ENCODE measurements at places on chromosomes 6 and 20.

DNA sequence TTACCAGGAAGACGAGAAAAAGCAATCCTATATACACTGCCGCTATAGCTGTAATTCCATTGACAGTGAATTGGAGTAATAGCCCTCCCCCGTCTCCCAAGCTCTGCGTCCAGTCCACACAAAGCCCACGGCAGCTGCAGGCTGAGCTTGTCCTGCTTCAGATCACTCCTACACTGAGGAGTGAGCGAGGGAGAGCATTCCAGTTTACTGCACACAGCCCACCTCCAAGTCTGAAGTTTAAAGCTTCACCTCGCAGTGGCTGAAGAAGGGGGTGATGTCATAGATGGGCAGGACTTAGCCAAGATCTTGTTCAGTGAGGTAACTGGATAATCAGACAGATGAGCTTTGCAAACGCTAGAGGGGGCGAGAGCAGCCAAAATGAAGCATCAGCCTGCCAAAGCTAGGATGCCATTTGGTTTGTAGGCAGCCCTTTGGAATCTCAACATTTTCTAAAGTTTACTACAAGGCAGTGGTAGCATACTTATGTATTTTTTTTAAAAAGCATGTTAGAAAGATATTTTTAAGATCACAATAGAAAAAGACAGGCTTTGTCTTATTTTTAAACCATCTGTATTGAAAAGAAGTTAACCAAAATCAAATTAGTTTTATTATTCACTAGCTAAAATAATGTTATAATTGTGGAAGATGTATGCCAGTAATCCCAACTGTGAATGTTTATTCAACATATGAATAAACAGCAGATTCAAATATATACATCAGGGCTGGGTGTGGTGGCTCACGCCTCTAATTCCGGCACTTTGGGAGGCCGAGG is at the start of gene FLRT3:
Gene FLRT3, minus strand, starts transcription at position 213 of the 772 bp plus-strand sequence. CDS start 10,106 bp downstream, outside the sequence.
- peak; percentile 70 for DNase-seq

DNA sequence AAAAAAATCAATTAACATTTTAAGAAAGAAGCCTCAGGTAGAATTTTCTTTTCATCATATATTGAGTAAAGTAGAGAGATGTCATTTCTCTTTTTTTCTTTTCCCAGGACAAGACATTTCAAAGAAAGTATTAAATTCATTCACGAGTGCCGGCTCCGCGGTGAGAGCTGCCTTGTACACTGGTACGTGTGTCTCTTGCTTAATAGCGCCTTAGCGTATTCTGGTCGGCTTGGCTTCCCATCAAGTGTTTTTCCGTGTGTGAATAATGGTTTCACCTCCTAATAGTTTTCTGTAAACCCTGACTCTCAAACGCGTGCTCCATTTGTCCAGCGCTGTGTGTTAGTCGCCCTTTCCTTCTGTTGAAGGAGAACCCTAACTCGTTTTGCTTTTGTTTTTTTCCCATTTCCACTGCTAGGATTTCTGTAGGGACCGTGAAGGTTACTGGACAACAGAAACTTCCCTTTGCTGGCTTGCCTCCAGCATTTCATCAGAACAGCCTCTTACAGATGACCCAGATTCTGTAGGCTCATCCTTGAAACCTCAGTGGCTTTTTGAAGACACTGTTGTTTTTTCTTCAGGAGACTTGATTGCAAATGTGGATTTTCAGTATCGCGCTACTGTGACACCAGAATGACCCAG is 45.7 kb upstream of the IRF4 start:
- DNase-seq = no peak

DNA sequence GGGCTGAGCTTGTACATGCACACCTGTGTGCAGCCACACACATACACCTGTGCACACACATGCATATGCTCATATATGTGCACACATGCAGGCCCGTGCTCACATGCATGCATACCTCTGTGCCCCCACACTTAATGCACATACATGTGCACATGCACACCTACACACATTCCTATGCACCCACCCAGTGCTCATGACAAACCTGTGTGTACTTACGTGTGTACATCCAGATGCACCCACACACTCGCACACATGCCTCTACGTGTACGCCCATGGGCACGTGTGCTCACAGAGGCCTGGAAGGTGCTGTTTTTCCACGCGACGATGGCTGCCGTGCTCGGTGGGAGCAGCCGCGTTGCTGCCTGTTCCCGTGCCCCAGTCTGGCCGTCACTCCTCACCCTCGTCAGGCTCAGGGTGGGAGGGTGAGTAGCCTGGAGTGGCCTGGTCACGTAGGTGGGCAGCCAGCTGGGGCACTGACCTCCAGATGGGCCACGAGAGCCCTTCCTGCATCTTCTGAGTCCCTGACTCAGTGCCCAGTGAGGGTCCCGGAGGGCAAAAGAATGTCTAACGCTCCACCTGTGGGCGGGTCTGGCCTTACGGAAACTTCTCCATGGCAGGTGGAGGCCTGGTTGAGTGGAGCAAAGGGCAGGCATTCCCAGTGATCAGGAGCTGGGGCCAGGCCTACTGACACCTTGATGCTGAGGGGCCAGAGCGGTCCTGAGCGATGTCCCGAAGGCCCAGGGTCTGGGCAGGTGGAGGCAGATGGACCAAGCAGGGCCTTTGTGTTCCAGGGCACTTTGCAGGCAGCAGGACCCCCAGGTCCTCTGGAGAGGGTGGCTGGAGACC is 8.0 kb upstream of the GATA5 start:
- no peak for DNase-seq

GRCh38 chr6:119643876-119644275 is 294.3 kb upstream of the MAN1A1 start:
- peak; percentile 25 for DNase-seq

- DNase-seq = no peak
These were observed 38.6 kb downstream of the MYLK4 start for GRCh38 chr6:2712102-2712501.

DNA sequence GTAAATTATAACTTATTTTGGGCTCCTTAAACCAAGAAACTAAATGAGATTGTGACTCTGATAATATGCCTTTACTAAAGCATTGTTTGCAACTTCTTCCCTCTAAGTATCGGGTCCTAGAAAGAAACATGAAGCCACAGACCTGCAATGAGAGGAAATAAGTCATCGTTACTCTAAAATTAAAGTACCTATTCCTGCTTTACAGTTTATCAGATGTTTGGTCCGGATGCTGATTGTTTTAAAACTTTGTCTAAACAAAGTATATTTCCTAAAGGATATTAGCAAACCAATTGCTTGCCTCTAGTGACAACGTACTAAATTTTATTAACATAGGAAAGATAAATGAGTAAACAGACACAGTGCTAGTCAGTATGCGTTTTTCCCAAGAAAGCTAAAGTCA is 216.8 kb downstream of the GJA1 start:
- DNase-seq = no peak

DNA sequence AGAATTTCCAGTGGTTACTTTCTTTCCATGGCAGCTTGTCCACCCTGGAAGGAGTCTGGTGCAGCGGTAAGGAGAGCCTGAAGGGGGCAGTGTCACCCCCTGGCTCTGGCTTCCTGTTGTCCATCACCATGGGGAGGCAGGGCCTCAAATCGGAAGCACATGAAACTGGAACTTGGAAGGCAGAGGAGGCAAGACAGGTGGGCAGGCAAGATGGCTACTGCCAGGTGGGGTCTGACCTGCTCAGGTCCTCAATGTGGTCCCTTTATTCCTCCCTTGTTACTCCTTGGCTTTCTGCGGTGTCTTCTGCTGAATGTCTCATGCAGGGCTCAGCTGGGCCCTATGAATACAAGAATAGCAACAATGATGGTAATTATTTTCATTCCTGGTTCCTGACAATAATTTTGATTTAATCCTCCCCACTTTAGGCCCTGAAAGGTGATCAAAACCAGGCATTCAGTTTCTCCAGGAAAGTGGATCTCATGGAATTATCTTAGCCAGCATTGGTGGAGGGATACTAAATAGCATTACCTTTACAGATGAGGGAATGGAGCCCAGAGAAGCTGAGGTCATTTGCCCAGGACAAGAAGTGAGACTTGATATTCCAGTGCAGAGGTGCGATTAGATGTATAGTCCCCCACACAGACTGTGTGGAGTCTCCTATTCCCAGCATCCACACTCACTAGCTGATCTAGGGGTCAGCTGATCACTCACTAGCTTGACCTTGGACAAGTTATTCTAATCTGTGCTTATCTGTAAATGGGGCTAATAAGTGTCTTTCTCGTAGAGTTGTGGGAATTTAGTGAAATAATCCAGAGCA is 17.6 kb upstream of the SNAI1 start:
- DNase-seq = peak; percentile 25

DNA sequence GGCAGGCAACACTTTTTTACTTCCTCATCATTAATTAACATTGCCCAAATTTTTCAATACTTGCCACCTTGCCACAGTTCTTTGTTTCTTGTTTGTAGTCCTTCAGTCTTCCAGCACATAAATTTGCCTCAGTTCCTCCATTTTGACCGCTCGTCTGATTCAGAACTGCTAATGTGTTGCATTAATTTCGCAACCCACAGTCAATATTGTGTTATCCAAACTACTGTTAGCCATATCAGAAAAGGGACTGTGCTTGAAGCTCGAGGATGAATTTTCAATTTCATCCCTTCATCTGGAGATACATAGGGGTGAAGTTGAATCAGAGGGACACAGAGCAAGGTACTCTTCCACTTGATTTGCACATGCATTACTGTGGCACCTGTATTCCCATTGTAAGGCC is 421.5 kb downstream of the CDKAL1 start:
- DNase-seq = no peak

GRCh38 chr6:33425668-33426577 is 6.1 kb downstream of the SYNGAP1 start:
- DNase-seq = peak; percentile 70

DNA sequence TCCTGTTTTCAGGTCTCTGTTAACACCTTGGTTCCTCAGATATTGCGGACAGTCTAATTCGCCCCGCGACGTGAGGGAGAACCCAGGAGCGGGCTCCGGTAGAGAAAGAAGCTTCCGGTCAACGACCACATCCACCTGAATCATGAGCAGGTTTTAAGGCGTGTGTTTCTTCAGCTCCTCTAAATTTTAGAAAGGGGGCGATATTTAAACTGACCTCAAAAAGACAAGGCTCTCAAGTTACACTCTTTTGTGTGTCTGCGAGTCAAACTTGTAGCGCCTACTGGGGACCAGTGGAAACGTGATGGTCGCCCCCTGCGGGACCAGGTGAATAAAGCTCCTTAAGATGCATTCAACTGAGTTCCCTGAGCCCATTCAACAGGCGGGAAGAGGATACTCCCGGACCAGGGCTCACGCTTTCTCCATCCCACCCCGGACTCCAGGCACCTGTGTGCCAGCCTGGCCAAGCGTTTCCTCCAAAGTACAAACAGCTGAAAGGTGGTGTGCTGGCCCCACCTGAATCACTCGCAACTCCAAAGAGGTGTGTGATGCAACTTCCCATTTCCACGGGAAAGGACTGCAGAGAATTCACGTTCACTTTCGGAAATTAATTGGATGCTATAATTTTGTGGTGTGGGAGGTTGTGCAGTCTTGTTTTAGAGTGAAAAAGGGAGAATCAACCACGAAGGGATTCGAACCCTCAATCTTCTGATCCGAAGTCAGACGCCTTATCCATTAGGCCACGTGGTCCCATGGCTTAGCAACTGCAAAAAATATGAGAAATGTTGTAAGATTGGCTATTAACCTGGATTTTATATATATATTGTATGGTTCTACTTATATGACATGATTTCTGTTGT is 17.0 kb downstream of the GPX5 start:
- peak; percentile 80 for DNase-seq

DNA sequence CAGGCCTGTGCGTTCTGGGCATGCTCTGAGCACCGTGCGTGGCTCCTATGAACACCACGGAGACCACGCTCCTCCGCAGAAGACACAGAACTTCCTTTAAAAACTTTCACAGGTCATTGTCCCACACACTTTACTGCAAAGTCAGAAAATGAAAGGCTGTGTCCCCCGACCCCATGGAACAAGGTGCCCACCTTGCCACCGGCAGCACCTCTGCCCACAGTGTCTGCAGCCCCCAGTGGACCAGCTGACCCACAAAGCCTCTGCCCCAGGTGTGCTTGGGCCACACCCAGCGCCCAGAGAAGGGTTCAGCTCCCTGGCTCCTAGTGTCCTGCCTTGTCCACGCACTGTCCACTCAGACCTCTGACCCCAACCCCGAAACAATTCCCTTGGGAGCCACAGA is 8.7 kb downstream of the TAF4 start:
- DNase-seq = peak; percentile 51

DNA sequence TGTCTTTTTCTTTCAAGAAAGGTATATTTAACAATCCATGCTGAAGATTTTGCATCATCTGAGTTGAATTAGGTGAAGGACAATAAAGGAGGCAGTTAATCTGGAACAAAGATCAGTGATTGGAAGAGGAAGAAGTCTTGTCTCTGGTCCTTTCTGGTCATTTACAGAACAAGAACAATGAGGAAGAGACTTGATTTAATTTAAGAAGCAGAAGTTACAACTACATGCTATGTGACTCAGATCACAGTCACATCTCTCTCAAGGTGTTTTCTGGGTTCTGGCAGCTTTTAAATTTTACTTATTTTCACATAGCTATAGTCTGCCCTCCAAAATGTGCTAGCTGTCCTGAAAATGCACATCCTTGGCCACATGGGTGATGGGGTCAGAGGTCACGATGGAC is 53.5 kb upstream of the DEK start:
- DNase-seq = peak; percentile 16

DNA sequence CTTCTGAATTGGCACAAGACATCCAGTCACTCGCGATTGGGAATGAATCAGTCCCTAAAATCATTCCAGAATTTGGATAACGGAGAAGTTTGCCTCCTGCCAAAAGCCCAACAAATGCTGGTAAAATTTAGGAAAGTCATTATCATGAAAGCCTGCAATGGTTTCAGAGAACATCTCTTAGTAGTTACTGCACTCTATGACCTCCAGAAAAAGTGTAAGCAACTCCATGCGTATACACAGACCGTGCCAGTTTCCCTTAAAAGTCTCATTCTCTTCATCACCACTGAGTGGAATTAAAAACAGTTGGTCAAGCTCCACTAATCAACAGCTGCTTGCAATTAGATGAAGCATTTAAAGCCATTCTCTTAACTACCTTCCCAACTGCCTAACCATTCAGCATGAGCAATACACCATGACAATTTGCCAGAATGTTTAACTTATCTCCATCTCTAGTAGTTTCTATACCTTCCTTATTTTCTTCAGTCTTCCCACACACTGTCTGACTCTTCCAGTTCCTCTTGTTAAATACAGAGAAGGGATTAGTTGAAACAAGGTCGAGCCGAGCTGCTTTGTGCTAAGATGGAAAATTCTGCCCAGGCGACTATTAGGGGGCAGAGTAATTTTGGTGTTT is 183.6 kb upstream of the PRDM1 start:
- DNase-seq = peak; percentile 43

DNA sequence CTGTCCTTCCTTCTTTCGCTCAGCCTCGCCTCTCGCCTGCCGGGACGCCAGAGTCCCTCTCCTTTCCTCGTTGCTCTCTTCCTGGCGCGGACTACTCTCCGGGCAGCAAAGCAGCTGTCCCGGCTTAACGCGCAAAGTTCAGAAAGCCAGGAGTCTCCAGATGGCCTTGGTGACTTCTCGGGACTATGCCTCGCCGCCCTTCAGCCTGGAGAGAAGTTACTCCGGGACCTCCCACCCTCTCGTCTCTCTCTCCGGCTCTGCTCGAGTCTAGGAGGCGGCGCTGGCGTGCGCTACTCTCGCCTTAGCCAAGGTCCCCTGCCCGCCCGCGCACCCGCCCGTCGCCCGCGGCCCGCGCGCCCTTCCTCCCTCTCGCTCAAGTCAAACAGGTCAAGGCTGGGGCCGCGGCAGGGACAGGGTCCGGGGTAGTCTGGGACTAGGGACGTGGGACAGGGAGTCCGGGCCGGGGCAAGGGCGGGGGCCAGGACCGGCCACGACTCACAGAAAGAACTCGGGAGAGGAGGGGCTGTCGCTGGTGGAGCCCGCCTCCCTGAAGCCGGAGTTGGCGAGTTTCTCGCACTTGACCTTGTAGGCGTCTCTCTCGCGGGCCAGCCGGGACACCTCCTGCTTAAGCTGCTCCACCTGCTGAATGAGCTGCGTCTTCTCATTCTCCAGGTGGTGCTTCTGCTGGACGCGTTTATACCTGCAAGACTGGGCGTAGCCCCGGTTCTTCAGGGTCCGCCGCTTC is 1.5 kb downstream of the MAFB start:
- DNase-seq = no peak

Data from MV-4-11 (cell line).